Activated CD4-positive, alpha-beta T cell treated with anti-CD3 and anti-CD28 coated beads for 24 hours (primary cell): ENCODE measurements at places on chromosomes 1 and 21.

DNA sequence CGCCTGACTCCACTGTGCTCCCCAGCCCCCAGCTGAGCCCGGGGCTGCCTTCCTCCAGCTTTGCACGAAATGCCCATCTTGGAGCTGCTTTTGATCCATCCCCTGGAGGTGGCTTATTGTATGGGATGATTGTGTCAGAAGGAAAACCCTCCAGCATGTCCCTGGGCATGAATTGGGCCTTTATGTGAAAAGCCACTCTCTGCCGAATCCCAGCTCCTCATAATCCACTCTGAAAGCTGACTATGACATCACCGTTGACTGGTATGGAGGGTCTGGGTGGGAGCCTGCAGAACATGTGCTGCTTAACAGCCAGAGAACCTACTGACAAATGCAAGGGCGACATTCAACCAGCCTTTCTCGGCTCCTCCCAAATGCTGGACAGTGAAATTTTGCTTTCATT is 74.6 kb downstream of the NENF start:
- no peak for DNase-seq

DNA sequence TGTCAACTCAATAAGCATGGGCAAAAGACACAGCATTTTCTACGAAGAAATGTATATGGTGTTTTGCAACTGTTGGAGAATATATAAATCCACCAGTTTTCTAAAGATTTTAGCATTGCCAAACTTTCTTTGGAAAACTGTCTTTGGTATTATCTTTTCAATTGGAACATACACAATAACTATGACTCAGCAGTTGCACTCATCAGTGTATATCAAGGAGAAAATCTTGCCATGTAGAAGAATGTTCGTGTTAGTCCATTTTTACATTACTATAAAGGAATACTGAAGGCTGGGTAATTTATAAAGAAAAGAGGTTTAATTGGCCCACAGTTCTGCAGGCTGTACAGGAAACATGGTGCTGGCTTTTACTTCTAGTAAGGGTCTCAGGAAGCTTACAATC is 41.1 kb downstream of the PRKAA2 start:
- DNase-seq, result no peak

GRCh38 chr1:17011092-17011438 is 663 bp downstream of the ATP13A2 start:
- no peak for DNase-seq

DNA sequence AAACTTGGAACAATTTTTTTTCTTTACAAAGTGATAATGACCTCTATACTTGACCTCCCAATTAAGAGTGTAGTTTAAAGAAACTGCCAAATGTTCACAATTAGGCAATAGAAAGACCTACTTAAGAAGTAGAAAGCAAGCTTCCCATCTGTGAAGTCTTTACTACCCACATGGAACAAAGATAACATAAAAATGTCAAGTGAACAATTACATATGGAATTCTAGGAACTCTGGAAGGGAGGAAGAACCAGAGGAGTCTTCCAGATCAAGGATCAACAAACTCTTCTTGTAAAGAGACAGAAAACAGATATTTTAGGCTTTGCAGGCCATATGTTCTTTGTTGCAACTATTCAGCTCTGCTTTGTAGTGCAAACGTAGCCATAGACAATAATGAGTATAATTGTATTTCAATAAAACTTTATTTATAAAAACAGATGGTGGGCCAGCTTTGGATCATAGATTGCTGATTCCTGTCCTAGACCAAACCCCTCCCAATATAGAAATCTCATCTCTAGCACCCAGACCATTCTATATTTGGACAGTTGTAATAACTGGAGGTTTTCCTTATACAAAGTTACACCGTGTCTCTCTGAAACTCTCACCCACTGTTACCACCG is 68.4 kb upstream of the MAGI3 start:
- DNase-seq, result no peak

- no peak for DNase-seq
Observed at GRCh38 chr1:19647643-19648042, 3.5 kb downstream of the NBL1 start.

DNA sequence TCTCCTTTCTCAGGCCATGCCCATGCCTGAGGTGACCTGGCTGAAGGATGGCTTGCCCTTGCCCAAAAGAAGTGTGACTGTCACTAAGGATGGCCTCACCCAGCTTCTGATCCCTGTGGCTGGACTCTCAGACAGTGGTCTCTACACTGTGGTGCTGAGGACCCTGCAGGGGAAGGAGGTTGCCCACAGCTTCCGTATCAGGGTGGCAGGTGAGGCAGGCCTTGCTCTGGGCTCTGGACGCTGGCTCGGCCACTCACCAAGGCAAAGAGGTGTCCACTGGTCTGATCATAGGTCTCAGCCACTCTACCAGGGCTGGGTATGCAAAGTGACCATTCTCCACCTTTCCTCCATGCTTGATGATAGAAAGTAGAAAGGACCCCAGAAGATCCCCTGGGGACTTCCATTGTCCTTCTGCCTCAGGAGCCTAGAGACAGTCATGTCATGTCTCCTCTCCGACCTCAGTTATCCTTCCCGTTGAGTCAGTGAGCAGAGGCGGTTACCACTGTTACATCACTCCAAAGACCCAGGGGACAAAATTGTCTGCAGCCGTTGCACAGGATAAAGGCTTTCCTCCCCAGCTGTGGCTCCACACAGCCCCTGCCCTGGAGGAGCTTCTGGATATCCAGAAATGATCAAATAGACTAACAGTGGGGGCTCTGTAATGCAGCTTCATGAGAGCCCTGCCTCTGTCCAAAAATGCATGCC is 34.2 kb downstream of the IGFN1 start:
- no peak for DNase-seq

GRCh38 chr1:180981596-180982387 is 40.9 kb downstream of the STX6 start:
- peak; percentile 12 for DNase-seq

DNA sequence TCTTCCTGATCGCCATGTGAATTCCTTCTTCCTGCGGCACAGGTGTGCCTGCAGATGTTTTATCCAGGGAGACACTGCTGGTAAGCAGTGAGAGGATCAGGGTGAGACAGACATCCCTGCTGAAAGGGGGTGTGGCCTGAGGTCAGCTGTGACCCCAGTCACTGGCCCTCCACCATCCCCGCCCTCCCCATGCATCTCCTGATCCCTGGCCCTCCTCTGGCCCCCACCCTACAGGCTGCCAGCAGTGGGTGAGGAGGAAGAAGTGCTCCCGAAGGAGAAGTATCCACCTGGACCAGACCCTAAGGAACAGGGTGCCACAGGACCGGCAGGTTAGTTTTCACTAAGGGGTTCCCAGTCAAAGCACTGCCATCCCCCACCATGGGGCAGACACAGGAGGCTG is 85.3 kb downstream of the GLIS1 start:
- no peak for DNase-seq

GRCh38 chr21:34974162-34974981 is 74.7 kb downstream of the RUNX1 start:
- DNase-seq, result no peak

GRCh38 chr1:201332616-201333335 is 44.7 kb downstream of the TNNT2 start:
- DNase-seq, result no peak

- DNase-seq, result peak; percentile 20
Observed at GRCh38 chr1:225427235-225428067, at the start of gene LBR. Gene LBR, minus strand, starts transcription at chr1:225428038. Its CDS starts 3,963 bp downstream, at chr1:225424075.

DNA sequence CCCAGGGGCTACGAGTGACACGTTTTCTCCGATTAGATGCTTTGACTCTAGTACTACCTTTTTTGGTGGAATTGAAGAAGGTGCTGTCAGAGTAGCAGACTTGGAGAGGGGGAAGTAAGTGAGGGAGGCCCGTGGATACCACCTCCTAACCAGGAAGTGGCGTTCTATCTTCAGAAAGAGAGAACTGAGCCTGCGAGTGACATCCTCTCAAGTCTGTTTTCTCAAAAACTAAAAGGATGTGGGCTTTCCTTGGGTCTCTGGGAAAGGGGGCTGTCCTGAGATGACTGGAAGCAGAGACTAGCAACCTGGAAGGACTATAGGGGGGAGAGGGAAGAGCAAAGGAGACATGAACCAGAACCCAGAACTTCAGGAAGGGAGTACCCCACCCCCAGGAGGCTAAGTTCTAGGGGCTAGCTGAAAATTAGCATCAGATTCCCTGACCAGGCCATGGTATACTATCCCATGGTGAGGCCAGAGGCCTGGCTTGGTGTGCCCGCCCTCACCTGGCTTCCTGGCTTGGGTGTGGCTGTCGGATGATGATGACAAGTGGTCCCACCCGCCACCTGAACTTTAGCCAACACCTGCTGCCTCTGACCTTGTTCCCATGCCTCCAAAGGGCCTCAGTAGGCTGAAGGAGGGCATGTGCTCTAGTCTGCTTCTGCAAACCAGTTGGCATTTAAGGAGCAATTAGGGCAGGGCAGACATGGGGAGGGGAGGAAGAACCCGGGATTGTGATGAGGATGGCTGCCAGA is 49.1 kb downstream of the ATP2B4 start:
- DNase-seq, result no peak

DNA sequence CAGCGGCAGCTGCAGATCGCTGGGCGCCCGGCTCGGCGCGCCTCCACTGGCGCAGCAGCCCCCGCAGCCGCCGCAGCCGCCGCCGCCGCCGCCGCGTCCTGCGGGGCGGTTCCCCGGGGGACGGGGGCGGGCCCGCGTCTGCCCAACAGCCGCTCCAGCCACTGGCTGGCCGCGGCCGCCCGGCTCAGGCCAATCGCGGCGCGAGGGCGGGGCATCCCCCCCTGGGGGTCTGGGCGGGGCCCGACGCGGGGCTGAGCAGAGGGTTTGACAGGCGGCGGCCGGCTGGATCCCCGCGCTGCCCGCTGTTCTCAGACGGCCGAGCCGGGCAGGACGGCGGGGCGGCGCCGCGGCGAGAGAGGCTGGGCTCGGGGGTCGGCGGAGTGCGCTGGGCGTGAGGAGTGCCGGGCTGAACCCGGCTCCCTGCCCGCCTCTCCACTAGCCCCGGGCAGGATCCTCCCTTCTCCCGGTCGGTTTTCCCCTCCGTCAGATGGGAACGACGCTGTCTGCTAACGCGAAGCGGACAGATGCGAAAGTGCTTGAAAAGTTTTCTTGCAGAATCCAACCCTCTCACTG is at the start of gene GLIS1:
Gene GLIS1 (minus strand): TSS at position 56 of the 573 bp plus-strand sequence. CDS start 1,100 bp downstream, outside the sequence.
- peak; percentile 55 for DNase-seq

- no peak for DNase-seq
Observed at GRCh38 chr1:6985549-6986276, 200.5 kb downstream of the CAMTA1 start.

DNA sequence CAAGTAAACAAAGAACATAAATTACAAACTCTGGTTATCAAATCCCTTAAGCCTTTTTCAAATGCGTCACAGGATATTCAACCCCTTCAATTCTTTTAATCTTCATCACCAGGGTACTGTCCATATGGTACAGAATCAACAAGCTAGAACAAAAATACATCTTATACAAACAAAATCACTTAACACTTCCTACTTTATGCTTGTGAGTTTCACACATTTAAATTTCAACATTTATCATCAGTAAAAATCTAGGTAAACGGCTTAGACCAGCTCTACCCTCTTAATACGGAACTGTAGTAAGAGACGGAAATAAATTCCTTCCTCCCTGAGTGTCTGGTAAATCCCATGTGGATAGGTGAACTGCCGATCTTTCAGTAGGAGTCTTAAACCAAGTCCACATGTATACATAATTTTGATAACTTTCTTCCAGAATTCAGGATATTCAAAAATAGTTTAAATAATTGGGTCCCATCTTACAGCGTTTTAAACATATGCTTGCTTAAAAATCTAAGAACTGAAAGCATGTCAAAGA is 1.0 kb downstream of the CCDC181 start:
- no peak for DNase-seq

GRCh38 chr1:207981976-207982375 is 71.1 kb upstream of the CD34 start:
- DNase-seq, result no peak

- no peak for DNase-seq
Observed at GRCh38 chr1:3103967-3104677, 35.1 kb downstream of the PRDM16 start.

DNA sequence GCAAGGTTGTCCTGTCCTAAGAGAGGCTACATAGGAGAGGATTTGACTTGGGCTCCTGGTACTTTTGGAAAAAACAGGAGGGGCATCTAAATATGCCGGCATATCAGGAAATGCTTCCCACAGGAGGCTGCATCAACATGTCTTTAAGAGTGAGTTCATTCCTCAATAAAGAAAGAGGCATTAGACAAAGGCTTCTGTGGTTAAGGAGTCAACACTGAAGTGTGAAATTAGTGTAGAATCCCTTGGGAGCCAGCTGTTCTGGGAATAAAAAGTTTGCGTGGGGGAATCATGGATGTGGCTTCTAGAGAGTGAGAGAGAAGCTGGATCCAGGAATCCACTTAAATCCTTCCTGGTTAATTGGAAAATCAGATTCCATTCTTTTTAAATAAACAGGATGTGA is 69.5 kb downstream of the DNM3 start:
- DNase-seq, result no peak

DNA sequence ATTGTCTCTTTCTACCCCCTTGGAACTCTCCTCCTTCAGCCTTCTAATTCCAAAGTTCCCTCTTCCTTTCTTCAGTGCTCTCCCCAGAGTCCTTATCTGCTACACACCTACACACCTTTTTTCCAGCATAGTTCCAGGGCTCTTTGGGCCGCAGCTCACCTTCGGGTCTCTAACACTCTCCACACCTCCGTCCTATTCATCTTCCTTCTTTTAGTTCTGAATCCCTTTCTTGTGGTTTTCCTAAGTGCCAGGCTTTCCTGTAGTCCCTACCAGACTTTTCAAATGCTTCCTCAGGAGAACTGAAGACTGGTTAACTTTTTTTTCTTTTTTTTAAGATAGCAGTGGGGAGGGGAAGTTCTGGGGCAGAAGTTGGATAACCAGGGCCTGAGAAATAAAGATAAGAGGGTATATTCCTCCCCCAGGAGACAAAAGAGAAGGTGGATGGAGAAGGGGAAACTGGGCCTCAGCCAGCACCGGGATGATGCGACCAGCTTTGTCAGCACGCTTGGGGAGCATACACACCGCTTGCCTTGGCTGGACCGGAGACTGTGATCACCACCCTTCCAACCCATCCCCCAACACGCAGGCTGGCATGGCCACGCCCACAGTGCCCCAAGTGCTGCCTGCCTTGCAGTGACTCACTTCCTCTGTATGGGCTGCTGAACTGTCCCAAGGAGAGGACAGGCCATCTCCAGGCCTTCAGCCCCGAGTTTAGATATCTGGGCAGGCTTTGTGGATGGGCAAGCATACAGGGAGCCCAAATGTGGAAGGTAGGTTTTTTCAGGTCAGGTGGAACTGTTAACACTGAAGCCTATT is 2.5 kb upstream of the CERS2 start:
- peak; percentile 66 for DNase-seq

DNA sequence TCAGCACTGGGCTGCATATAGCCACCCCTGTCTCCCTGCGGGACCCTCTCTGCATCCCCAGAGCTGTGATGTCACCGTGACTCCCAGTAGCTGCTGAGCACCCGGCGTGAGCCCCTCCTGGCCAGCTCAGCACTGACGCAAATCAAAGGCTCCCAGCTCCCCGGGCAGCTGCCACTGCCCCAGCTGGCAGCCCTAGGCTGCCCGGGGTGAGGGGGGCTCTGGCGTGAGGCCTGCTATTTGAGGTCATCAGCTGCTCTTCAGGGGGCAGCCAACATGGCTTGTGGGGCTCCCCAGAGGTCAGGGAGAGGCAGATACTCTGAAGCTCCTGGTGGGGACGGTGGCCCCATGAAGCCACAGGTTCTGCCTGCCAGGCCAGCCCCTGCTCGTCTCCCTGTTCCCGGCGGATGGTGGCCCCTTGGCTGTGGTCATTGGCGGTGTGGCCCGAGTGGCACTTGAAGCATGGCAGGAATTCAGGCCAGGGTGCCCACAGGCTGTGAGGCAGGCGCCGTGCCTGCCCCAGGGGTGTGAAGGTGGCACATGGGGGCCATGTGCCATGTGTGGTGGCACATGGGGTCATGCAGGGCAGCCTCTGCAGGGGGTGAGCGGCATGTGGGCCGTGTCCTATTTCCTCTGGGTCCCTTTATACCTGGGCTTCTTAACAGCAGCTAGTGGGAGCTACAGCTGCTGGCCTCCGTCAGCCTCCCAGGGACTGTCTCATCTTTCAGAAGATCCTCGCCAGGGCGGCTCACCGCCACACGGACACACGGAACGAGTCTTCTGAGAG is 85.4 kb downstream of the SIK1 start:
- no peak for DNase-seq
